ENCODE measurements at places on chromosomes 6 and 20. TPM values are rescaled to one million over a fixed set of nuclear protein-coding genes. Genes with fewer than 3 reads are reported as not detected.

DNA sequence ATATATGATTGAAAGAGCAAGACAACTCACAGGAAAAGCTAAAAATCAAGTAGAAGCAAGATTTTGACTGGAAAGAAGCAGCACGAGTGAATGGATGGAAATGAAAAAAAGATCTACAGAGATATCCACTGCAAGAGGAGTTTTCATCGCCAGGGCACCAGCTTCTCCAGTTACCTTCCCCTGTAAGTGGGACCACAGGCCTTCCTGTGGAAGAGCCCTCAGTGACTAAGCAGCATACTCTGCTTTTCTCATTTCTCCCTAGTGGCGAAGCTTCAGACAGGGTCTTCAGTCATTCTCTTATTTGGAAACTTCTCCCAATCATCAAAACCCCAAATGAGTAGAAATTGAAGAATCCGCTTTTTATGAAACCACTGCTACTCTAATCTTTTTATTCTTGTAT, 40.5 kb downstream of the ADGRB3 start:
- no peak for DNase-seq
- H3K27me3 ChIP-seq = no peaks in the 10 kb centered on the region
- no peaks in the 10 kb centered on the region for H3K36me3 ChIP-seq
- H3K27ac ChIP-seq = no peak overlapping the region
- no peaks in the 10 kb centered on the region for H3K4me1 ChIP-seq

- H3K4me3 ChIP-seq = no peak overlapping the region
- no peaks in the 10 kb centered on the region for H3K27me3 ChIP-seq
- no peak overlapping the region for H3K27ac ChIP-seq
These were observed 155.0 kb downstream of the RNGTT start for GRCh38 chr6:88808381-88808780.

DNA sequence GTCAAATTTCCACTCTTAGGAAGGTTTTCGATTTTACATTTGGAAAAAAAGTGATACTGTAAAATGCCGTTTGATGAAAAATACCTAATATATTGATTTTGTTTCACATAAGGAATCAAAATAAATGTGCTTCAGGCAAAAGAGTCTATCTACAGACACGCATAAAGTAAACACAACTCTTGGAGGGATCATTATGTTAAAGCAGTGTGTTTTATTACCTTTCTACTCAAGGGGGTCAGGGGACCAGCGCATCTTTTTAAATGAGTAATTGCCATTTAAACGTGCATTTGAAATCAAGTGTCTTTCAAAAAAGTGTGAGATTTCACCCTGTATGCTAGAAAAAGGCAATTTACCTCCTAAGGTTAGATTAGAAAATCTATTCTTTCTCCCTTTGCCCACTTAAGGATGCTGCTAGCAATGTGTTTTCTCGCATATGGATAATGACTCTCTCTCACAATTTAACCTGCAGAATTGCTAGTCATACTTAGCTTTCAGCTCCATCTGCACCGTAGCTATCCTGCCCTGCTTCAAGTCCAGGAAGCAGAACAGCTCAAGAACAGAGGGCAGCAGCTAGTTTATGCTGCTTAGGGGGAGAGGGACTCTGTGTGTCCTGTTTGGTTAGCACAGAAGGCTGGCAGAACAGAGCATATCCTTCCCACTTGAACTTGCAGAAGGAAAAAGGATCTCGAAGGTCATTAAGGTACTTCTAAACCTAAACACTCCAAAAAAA, 35.0 kb downstream of the NKAIN2 start:
- no peaks in the 10 kb centered on the region for H3K36me3 ChIP-seq
- H3K4me3 ChIP-seq = no peak overlapping the region
- no peak for DNase-seq

DNA sequence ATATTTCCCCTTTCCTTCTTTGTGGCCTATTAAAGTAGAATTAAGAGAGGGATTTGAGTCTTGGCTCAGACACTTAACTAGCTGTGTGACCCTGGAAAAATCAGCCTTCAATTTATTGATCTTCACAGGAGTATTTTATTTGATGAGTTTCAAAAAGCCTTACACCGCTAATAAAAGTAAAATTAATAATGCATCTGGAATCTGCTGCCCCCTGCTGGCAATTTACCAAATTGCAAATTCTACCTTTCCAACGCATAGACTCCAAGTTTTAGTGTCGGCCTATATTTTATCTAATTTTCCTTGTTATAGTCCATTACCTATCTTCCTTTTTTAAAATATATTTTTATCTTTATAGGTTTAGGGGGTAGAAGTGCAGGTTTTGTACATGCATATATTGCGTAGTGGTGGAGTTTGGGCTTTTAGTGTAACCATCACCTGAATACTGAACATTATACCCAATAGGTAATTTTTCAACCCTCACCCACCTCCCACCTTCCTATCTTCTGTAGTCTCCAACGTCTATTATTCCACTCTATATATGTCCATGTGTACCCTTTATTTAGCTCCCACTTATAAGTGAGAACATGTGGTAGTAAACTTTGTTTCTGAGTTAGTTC, 46.3 kb downstream of the GOPC start:
- H3K4me1 ChIP-seq = peaks cover 24% of the 10 kb centered on the region
- no peak overlapping the region for H3K27ac ChIP-seq
- H3K4me3 ChIP-seq = no peak overlapping the region
- no peak for DNase-seq

- no peak overlapping the region for H3K4me3 ChIP-seq
- no peaks in the 10 kb centered on the region for H3K36me3 ChIP-seq
- no peaks in the 10 kb centered on the region for H3K27me3 ChIP-seq
- peaks cover 23% of the 10 kb centered on the region for H3K4me1 ChIP-seq
- peak overlapping the region; percentile 39 for H3K27ac ChIP-seq
- DNase-seq = no peak
These were observed 39.8 kb downstream of the PRDM1 start for GRCh38 chr6:106125925-106126435.

- no peak overlapping the region for H3K4me3 ChIP-seq
- H3K36me3 ChIP-seq = no peaks in the 10 kb centered on the region
- DNase-seq = no peak
- H3K27me3 ChIP-seq = no peaks in the 10 kb centered on the region
These were observed 42.3 kb downstream of the CCDC170 start for GRCh38 chr6:151536188-151536479.

GRCh38 chr6:2977799-2978590, 6.6 kb upstream of the SERPINB6 start:
- no peaks in the 10 kb centered on the region for H3K27me3 ChIP-seq
- no peak overlapping the region for H3K4me3 ChIP-seq
- H3K36me3 ChIP-seq = no peaks in the 10 kb centered on the region
- DNase-seq = no peak
- H3K4me1 ChIP-seq = peaks cover 44% of the 10 kb centered on the region

DNA sequence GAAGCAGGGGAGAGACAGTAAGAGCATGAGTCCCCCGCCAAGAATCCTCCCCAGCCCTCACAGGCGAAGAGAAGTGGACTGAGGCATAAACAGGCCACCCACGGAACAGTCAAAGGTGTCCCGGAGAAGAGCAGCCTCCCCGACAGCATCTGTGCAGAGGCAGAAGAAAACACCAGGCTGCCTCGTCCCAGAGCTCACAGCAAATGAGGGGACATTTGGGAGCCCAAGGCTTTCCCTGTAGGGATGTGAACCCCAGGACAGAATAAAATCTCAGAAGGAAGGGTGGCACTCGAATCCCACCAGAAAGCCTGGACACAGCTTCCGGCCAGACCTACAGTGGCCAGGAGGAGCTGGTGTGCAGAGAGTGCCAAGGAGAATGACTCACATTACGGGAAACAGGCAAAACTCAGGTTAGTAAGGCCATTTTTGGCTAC, 90.4 kb downstream of the DLL1 start:
- H3K4me3 ChIP-seq = no peak overlapping the region
- H3K36me3 ChIP-seq = no peaks in the 10 kb centered on the region
- H3K27me3 ChIP-seq = no peaks in the 10 kb centered on the region
- H3K4me1 ChIP-seq = no peaks in the 10 kb centered on the region
- DNase-seq = no peak

- no peak overlapping the region for H3K4me3 ChIP-seq
- no peaks in the 10 kb centered on the region for H3K27me3 ChIP-seq
- no peaks in the 10 kb centered on the region for H3K4me1 ChIP-seq
- H3K27ac ChIP-seq = no peak overlapping the region
- no peak for DNase-seq
These were observed 178.2 kb downstream of the GJA10 start for GRCh38 chr6:90072501-90072900.

DNA sequence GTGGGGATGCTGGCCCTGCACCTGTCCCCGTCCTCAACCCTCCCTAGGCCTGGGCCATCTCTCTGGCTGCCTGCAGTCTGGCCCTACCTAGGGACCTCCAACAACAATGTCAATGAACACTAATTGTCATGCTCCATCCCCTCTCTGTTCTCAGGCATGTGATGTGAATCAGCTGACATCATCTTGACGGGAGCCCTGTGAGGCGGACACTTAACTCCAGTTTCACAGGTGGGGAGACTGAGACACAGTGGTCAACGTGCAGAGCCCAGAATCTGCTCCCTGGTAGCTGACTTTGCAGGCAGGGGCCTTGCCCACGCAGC, 762 bp upstream of the TCEA2 start:
- H3K4me1 ChIP-seq = peaks cover 28% of the 10 kb centered on the region
- H3K27ac ChIP-seq = peak overlapping the region; percentile 16
- peak overlapping the region; percentile 74 for H3K4me3 ChIP-seq

GRCh38 chr6:83365931-83366330, 64.9 kb downstream of the ME1 start:
- H3K4me3 ChIP-seq = no peak overlapping the region
- peaks cover 1% of the 10 kb centered on the region for H3K36me3 ChIP-seq
- no peak overlapping the region for H3K27ac ChIP-seq
- H3K4me1 ChIP-seq = no peaks in the 10 kb centered on the region
- no peak for DNase-seq

GRCh38 chr20:57769756-57770155, 59.9 kb upstream of the PMEPA1 start:
- no peaks in the 10 kb centered on the region for H3K27me3 ChIP-seq
- H3K4me1 ChIP-seq = no peaks in the 10 kb centered on the region
- H3K27ac ChIP-seq = no peak overlapping the region
- H3K4me3 ChIP-seq = no peak overlapping the region
- DNase-seq = peak; percentile 31

DNA sequence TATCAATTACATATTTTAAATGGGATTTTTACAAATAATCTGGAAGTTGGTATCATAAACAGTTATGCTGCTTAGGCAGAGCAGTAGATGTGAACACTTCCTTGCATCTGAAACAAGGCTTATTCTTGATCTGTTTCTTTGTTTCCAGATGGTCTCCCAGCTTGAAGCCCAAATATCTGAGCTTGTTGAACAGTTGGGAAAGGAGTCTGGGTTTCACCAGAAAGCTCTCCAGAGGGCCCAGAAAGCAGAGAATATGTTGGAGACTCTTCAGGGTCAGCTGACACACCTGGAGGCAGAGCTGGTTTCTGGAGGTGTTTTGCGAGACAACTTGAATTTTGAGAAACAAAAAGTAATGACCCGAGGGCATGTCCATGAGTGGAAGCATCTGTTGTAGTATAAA, 91.9 kb downstream of the CCDC170 start:
- H3K27ac ChIP-seq = no peak overlapping the region
- H3K27me3 ChIP-seq = no peaks in the 10 kb centered on the region
- peaks cover 22% of the 10 kb centered on the region for H3K4me1 ChIP-seq
- no peak overlapping the region for H3K4me3 ChIP-seq
- no peak for DNase-seq

GRCh38 chr20:23048283-23049200, 930 bp downstream of the THBD start:
- no peak overlapping the region for H3K27ac ChIP-seq
- H3K36me3 ChIP-seq = no peaks in the 10 kb centered on the region
- peaks cover 26% of the 10 kb centered on the region for H3K4me1 ChIP-seq
- no peak overlapping the region for H3K4me3 ChIP-seq
- H3K27me3 ChIP-seq = no peaks in the 10 kb centered on the region

GRCh38 chr6:41160933-41161332, 2.0 kb downstream of the TREM2 start:
- H3K36me3 ChIP-seq = no peaks in the 10 kb centered on the region
- no peak overlapping the region for H3K4me3 ChIP-seq
- no peak for DNase-seq
- no peaks in the 10 kb centered on the region for H3K27me3 ChIP-seq
- no peak overlapping the region for H3K27ac ChIP-seq

GRCh38 chr6:22943327-22943726, 374.0 kb downstream of the HDGFL1 start:
- H3K27ac ChIP-seq = no peak overlapping the region
- peaks cover 28% of the 10 kb centered on the region for H3K4me1 ChIP-seq
- no peak for DNase-seq

DNA sequence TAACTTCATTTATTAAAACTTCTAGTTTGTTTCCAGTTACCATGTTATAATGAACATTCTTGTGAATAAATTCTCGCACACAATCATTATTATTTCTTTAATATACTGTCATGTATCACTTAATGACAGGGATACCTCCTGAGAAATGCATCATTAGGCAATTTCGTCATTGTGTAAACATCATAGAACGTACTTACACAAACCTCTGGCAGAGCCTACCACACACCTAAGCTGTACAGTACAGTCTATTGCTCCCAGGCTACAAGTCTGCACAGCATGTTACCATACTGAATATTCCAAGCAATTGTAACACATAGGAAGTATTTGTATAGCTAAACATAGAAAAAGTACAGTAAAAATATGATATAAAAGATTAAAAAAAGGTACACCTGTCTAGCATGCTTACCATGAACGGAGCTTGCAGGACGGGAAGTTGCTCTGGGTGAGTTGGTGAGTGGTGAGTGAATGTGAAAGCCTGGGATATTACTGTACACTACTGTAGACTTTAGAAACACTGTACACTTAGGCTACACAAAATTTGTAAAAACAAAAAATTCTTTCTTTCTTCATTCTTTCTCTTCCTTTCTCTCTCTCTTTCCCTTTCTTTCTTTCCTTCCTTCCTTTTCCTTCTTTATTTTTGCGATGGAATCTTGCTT, 268.2 kb upstream of the SOX4 start:
- DNase-seq = no peak
- no peak overlapping the region for H3K27ac ChIP-seq
- H3K4me1 ChIP-seq = no peaks in the 10 kb centered on the region
- H3K4me3 ChIP-seq = no peak overlapping the region

- H3K27me3 ChIP-seq = no peaks in the 10 kb centered on the region
- peaks cover 9% of the 10 kb centered on the region for H3K4me1 ChIP-seq
- no peak overlapping the region for H3K27ac ChIP-seq
- H3K4me3 ChIP-seq = no peak overlapping the region
- H3K36me3 ChIP-seq = peaks cover 6% of the 10 kb centered on the region
These were observed 78.0 kb downstream of the PTPN1 start for GRCh38 chr20:50588034-50588736.

- peak overlapping the region; percentile 94 for H3K27ac ChIP-seq
- DNase-seq = no peak
- no peaks in the 10 kb centered on the region for H3K27me3 ChIP-seq
- peaks cover 30% of the 10 kb centered on the region for H3K4me1 ChIP-seq
- no peak overlapping the region for H3K4me3 ChIP-seq
- H3K36me3 ChIP-seq = no peaks in the 10 kb centered on the region
These were observed 59.2 kb upstream of the SNX9 start for GRCh38 chr6:157763904-157764177.

KIAA1755 gene
- 0.19 TPM for total RNA-seq

SPEF1 gene
- total RNA-seq = not detected

PRKN gene
- total RNA-seq = not detected

CASS4 gene
- total RNA-seq = 0.67 TPM

COL19A1 gene
- not detected for total RNA-seq

BLTP3A gene
- total RNA-seq = 41.6 TPM

DEFB132 gene
- total RNA-seq = not detected

ENPP4 gene
- 2.7 TPM for total RNA-seq

PTK7 gene
- 175 TPM for total RNA-seq

GPLD1 gene
- 9.0 TPM for total RNA-seq

RHAG gene
- total RNA-seq = not detected

TTPAL gene
- total RNA-seq = 53.9 TPM

Measured in Caco-2 (cell line).